Stimulated activated CD4-positive, alpha-beta T cell treated with anti-CD3 and anti-CD28 coated beads, Interleukin-4, amount 100 ng/mL, for 4 hours (primary cell): ENCODE measurements at places on chromosomes 11 and 22.

DNA sequence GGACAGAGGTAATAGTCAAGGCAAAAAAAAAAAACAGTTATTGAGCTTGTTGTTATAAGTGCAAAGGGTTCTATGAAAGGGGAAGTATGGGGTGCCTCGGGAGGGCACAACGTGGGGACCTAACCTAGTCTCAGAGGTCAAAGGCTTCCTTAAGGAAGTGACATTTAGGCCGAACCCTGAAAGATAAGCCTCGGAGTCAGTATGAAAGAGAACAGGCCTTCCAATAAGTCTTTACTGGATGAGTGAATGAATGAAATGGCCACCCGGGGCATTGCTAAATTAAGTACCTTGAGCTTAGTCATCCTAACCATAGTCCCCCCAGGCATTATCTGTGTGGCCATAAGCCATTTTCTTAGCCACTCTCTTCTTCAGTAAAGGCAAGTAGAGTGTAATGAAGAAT is 19.7 kb downstream of the FLI1 start:
- no peak for DNase-seq

GRCh38 chr11:46362156-46363030 is 15.1 kb downstream of the DGKZ start:
- DNase-seq, result no peak

- DNase-seq, result no peak
Observed at GRCh38 chr11:88827018-88827676, 238.6 kb downstream of the GRM5 start.

DNA sequence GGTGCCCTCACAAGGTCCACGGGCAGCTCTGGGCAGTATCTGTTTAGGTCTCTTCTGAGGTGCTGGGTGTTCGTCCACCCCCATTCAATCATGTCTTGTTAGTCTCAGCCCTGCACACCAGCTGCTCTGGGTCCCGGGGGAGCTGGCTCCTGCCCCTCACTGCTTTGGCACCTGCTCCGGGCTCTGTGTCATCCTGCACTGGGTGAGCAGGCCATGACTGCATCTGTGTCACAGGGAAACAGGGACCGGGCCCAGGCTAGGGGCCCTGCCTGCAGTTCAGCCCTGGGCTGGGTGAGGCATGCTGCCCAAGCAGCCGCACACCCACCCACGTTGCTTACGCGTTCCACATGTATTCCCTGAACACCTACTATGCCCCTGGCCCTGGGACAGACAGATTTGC is 43.9 kb downstream of the ELFN2 start:
- no peak for DNase-seq

DNA sequence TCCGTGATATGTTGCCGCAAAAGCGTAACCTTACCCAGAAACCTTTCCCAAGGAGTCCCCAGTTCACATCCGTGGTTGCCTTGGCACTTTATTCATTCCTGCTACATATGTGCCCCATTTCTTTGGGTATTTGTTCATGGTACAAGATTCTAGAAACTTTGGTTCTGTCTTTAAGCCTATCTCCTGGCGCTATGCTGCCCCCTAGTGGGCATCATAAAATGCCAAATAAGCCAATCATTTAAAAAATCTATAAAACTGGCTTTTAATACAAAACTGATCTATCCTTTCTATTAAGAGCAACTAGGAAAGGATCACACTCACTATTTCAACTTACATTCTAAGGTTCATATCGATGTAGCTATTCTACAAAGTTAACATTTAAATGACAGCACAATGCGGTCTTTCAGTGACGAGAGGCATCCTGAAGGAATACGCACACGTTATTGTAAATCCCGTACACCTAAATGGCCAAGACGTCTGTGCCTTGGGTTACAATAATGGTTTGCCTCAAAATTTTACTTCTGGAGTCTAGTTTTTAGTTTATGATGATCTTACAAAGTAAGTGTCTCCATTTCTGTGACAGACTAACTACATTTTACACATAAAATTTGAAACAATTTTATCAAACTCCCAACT is 16.2 kb downstream of the PIWIL3 start:
- peak; percentile 15 for DNase-seq

- no peak for DNase-seq
Observed at GRCh38 chr11:94938095-94939055, 35.0 kb downstream of the CWC15 start.
